CD4-positive, alpha-beta T cell treated with Interleukin-15 for 4 hours (primary cell): ENCODE measurements at places on chromosomes 5 and 9.

DNA sequence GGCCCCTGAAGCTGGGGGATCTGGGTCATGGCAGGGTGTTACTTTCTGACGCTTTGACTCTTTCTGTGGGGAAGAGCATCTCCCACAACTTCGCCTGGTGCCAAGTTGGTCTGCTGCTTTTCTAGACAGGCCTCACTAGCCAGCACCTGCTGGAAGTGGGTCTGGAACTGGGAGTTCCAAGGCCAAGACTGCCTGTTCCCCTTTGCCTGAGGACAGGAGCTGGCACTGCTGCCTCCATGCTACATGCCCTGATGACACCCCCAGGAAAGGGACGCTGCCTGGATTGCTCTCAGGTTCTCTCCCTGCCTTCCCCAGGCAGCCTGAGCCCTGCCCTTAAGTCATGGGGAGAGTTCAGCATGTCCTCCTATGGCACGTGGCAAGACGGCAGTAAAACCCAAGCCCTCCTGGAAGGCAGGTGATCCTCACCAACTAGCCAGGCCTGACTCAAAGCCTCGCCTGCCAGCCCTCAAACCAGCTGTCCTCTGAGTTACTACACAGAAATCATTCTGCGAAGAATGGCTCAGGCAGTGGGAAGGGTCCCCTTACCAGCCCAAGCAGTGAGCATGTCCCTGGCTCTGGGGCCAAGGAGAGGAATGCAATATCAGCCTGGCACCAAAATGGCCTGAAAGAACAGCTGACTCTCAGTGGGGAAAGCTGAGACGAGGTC is 35.8 kb downstream of the SEC61B start:
- no peak for DNase-seq

DNA sequence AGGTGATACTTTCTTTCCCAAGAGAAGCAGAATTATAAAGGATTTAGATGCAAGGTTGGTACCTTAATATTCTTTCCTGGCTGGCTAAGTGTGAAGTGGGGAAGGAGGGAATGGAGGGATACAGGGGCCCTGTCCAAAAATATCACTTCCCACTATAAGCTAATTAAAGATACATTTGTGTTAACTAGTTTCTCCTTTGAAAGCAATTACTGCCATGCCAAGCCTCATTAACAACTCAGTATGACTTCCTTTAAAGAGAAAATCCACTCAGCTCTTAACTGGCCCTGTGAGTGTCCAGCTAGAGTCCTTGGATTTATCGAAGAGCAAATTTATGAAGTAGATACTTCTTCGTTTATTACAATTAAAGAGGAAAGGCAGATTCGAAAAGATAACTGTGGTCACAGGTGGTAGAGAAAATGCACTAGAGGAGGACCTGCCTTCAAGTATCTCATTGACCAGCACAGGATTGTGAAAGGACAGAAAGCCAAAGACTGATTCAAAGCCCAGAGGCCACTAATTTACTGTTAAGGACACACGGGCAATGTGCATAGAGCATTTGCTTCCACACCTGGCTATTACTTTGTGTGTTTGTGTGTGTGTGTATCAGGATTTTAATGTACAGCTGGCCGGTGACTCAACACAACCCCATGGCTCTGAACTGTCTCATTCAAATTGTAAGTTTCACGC is 11.2 kb upstream of the GLDC start:
- DNase-seq, result no peak

DNA sequence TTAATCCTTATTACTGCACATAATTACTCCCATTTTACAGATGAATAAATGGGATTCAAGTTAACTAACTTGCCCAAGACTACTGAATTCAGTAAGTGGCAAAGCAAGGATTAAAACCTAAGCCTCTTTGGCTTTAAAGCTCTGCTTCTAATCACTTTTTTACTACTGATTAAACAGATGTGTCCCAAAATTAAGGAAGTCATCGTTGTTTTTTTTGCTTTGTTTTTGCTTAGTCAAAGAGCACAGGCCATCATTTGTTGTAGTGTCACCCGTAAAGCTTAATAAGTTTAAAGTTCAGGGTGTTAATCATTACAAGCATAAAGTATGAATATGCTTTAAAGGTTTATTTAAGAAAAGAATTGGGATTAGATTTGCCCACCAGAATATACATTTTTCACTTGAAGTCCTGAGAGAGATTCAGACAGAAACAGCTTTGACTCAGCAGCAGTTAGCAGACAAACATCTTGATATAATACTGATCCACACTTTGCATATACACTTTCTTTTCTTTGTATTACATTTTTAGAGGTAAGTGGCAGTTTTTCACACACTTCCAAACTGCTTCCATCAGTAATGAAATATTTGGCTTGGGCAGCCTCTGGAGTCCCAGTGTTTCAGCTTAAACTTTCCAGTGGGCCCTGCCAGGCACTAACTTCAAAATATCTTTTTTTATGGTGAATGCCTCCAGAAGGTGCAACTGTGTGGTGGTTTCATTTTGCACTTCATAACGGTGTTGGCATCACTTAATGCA is 52.7 kb downstream of the PIK3R1 start:
- no peak for DNase-seq

DNA sequence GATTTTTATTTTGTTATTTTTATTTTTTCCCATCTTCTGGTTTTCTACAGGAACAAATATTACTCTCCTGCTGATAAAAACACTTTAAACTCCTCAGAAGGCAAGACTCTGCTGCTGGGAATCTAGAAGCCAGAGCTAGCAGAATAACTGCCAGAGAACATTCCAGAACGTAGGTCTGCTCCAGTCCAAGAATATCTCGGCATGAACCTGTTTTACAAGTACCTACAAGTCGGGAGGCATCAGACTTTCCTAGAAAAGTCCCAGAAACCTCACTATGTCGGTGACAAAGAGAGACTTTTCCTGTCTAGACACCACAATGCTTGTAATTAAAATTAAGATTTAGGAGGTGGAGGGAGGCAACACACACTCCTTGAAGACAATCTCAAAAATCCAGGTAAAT is 41.4 kb downstream of the FABP6 start:
- no peak for DNase-seq

DNA sequence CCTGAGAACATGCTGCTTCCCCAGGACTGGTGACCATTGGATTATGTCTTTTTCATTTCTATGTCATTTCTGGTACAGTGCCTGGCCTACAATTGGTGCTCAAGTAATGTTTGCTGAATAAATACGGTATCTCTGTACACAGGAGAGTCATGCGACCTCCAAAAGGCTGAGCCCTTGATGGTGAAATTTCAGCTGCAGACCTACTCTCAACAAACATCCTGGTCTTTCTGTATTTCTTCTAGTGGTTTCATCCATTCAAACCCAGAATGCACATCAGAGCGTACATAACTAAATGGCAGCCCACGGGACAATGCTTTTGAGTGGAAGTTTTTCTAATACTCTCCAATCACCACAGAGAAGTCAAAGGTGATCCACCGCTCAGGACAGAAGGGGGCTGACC is 62.6 kb upstream of the RPS23 start:
- DNase-seq, result no peak

DNA sequence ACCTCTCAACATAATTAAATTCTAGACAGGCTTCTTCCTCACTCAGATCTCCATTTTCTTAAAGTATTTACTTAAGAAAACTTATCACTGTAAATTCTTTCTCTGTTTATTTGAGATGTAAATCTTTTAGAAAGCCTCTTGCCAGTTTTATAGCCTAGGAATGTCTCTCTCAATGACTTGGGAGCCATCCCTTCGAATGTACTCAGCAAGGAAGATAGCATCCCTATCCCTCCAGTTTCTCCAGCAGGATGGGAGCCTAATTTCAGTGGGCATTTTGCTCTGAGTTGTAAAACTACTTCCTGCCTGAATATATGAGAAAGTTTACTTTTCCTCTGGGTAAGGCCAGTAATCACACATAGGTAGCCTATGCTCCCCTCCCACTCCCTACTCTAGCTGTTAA is 558.5 kb upstream of the ARRDC3 start:
- no peak for DNase-seq

GRCh38 chr9:129596541-129597331 is 24.2 kb downstream of the C9orf50 start:
- no peak for DNase-seq

GRCh38 chr5:127377651-127378050 is 87.1 kb downstream of the MEGF10 start:
- DNase-seq, result no peak

GRCh38 chr5:15417156-15417555 is 82.8 kb upstream of the FBXL7 start:
- DNase-seq, result no peak

DNA sequence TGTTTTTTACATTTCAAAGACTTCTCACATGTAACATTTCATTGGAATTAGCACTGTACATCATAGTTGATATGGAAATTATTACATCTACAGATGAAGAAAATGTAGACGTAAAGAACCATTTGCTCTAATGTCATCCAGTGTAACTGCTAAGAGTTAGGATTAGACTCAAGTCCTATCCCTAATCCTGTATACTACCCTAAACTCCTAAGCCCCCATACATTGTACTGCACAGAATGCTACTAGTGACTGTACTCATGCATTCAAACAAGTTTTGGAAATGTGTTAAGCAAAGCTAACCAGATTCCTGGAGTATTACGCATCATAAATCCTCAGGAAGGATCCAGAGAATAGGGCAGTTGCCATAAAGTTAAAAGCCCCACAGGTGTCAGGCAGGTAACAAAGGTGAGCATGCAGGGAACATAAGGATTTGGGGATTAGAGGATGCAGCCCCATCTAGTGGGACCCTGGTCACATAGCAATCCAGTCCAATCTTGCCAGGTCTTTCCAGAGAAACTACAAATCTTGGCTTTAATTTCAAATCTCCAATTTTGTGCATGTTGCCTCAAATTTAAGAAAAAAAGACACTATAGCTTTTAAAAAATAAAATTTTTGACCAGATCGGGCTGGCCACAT is 32.0 kb downstream of the HAVCR1 start:
- no peak for DNase-seq

DNA sequence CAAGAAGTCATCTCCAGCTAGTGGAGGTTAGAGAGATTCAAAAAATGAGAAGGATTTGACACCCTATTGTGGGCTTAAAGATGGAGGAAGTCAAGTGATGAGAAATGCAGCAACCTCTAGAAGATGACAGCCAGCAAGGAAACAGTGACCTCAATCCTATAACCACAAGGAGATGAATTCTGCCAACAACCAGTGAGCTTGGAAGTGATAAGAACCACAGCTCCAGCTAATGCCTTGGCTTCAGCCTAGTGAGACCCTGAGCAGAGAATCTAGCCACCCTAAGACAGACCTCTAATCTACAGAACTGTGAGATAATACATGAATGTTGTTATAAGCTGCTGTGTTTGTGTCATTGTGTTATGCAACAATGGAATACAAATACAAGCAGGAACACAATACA is 262.4 kb downstream of the GRIA1 start:
- no peak for DNase-seq

DNA sequence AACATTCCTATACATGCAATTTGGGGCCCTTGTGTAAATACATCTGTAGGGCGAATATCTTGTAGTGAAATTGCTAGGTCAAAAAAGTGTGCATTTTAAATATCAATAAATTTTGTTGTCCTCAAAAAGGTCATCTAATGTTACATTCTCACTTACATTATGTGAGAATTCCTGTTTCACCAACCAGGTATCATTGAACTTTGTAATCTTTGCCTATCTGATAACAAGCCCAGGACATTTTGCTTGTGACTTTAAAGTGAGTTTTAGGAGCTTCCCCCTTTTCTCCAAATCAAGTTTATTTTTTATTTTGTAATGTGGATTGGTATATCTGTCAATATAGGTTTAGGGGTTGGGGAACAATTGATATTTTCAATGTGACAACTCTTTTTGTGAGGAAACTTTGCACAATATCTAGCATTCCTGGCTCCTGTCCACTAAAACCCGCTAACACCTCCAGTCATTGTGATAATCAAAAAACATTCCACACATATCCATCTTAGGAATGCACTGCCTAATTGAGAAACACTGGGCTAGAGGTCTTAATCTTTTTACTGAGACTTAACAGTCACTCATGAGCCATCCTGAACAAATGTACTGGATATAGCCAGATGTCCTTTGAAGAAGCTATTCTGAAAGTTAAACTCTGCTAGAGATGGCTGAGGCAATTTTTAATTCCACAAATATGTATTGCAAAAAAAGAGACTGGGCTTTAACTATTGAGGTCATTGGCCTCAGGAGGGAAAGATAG is 72.5 kb upstream of the SLC1A1 start:
- no peak for DNase-seq

DNA sequence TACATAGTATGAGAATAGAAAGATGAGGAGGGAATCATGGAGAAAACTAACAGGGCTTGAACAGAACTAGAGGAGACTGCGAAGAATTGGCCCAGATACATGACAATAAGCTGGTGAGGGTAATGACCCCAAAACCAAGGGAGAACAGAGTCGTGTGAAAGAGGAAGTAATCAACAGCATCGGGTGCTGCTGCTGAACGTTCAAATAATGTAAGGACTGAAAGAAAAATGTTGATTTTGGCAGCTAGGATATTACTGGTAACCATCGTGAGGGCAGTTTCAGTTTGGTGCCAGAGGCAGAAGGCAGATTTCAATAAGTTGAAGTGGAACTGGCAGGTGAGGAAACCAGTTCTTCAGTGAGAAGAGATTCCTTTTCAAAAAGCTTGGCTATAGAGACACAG is 66.8 kb upstream of the SMC2 start:
- no peak for DNase-seq

- no peak for DNase-seq
Measured at GRCh38 chr5:181120761-181121160, 10.2 kb downstream of the OR2V1 start.

DNA sequence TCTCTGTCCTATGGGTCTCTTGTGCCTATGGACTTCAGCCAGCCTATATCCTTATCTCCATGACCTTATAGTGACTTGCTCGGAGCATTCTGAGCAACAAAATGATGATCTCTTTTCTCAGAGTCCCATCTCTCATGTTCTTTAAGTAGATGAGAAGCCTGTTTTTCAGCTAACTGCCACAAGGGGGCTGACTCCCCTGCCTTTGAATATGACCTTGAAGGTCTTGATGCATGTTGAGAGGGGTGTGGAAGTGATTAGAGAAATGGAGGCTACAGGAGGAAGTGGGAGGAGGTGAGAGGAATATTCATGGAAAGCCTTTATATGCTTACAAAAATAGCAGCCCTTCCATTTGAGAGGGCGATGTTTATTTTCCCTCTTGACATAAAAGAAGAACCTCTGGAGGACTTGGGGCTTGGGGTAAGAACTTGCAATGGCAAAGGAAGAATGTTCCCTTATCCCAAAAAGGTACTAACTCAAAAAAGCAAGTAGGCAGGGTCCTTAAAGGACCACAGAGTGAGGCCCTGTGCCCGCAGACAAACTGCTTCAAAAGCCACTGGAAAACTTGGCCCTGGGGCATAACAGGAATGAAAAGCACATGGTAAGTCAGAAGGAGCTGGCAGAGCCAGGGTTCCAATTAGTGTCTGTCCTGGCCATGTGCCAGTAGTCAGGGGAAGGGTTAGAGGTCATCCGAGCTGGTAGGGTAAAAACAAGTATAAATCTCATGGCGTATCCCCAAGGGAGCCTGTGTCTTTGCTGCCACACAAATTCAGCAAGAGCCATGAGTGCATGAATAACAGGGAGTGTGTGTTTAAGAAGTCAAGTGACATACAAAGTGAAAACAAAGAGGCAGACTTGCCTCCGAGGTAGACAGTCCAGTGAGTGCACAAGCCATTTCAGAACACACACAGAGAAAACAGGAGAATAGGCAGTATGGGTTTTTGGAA is 39.1 kb downstream of the FGD3 start:
- DNase-seq, result peak; percentile 73

- no peak for DNase-seq
Measured at GRCh38 chr9:122579874-122580273, 3.3 kb downstream of the OR1L8 start.

- DNase-seq, result no peak
Measured at GRCh38 chr9:92763721-92764380, 782 bp downstream of the BICD2 start.

GRCh38 chr5:42894057-42894456 is 82.4 kb upstream of the SELENOP start:
- DNase-seq, result no peak
